ENCODE measurements at places on chromosomes 12 and 14.

DNA sequence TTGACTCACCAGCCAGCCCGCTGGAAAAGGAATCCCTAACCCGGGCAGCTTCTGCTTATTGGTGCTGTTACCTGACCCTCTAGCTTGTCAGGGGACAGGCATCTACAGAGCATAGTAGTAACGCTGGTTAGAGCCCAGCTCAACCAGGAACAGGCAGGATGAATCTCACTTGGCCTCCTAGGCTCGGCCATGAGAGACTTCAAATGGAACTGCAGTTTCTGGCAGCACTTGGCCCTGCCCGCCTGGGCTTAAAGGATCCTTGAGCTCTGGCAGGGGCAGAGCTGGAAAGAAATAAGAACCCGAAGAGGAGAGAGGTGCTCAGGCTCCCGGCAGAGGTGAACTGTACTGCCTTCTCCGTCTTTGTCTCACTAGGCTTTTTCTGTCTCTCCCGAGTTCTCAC is 2.3 kb upstream of the LHX5 start:
- DNase-seq = no peak

DNA sequence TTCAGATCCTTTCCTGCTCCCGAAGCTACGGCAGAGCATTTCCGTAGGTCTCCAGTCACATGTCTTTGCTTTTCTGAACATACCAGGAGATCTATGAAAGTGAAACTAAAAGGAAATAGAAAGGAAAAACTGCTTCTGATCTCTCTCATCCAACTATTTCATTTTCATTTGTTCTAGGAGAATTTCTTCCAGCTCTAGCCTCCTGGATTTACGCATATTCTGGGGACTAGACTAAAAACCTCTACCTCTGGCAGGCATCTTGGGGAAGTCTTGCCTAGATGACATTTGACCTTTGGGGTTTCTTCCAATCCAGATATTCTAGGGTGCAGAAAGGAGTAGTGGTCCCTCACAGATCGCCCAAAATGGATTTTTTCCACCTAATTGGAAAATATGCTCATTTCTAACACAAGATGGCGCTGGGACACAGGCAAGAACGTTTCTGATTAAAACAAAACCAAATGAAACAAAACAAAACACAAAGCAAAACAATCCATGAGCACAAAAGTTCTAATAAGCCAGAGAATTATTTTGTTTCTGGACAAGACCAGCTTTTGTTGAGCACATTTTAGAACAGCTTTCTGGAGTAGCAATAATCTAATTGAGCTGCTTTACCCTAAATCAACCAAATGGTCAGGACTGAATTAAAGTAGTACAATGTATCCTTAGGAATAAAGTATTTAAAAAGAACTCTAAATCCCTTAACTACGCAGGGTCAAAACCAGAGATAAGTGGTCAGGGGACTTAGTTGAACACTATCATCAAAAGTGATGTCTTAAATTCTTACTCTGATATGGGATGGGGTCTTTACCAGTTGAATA is 12.3 kb upstream of the PARP11 start:
- no peak for DNase-seq

GRCh38 chr12:89547101-89547500 is 21.3 kb upstream of the POC1B start:
- DNase-seq = no peak

- DNase-seq = no peak
Measured at GRCh38 chr12:132343294-132344004, 14.1 kb upstream of the GALNT9 start.

- no peak for DNase-seq
Measured at GRCh38 chr12:18828483-18828882, 90.6 kb downstream of the CAPZA3 start.

DNA sequence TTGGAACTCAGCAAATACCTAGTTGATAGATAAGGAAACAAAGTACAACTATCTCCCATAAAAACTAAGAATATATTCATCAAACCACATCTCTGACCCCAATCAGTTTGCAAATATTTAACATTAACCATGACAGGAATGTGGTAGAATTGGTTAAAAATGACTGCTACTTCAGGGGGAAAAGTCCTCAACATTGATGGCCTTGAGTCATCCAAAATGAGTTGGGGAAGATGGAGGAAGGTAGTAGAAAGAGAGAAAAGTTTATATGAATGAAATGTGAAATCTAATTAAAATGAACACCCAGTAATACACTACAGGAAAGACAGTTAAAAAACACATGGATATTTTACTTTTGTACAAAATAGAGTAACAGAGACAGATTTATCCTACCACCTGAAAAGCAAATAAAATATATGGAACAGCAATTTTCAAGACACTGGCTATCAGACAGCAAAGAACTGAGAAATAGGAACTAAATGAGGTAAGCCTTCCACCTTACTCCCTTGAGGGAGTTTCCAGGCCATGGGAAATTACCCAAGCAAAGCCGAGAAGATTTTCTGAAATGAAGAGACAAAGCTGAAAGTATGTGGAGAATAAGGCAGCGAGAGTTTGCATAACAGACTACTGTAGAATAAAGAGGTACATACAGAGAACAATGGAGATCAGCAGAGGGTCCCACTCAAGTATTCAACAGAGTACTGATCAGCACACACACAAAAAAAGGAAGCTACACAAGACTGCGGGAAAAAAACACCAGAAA is 49.6 kb downstream of the TC2N start:
- no peak for DNase-seq

DNA sequence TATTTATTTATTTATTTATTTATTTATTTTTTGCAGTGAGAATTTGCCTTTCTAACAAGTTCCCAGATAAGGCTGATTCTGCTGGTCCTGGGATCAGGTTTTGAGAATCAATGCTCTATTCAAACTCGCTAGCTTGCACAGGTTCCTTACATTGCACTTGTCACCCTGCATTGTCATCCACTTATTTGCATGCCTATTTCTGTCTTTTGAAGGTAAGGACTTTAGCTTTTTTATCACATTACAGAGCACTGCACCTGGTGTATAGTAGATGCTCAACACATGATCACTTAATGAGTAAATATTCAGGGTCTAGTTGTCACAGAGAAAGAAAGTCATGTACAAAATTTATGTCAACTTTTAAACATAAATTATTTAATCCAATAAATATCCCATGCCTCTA is 219.7 kb upstream of the BTG1 start:
- no peak for DNase-seq

DNA sequence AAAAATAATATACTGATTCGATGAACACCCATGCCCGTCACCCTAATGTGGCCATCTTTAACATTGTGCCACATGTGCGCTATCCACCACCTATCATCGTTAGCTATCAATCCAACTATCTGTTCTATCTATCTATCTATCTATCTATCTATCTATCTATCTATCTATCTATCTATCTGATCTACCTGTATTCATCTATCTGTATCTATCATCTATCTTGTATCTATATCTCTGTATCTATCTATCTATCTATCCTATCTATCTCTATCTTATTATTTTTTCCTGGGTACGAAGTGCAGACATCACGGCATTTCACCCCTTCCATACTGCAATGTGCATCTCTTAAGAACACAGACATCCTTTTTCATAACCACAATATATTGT is 106.7 kb downstream of the PTPN11 start:
- no peak for DNase-seq

DNA sequence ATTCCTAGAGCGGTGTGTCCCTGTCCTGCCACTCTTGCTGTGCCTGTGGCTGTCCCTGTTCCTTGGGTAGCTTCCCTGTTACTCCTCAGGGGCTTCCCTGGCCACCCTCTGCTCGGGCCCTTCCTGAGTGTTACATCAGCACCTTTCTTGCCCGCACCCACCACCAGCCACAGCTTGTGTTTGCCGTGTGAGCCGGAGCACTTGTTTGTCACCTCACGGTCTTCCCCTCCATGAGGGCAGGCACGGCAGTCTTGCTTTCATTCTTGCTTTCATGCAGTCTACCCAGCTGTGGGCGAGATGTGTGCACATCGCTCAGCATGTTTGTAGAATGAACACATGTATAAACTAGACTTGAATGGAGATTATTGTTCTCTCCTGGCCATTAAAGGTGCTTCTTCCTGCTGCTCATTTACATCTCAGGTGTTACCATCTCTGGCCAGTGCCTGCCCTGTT is 42.0 kb downstream of the TRAF3 start:
- DNase-seq = no peak

DNA sequence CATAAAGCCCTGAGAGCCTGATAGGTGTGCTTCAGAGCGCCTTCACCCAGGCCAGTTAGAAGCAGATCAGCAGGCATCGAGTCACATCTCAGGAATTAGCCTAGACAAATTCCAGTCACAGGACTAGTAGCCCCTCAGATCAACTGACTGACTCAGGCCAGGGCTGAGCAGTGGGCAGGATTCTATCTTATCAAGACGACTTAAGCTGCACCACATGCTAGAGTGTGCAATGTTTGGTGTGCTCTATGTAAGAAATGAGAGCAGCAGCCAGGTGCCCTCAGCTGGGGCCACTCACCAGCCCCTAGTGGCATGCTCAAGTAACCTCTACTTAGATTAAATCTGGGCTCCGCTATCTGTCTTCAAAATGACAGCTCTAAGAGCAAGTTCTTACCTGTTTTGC is 19.7 kb upstream of the NGB start:
- DNase-seq = no peak

- DNase-seq = no peak
Measured at GRCh38 chr12:101743724-101744472, 4.6 kb upstream of the SYCP3 start.

DNA sequence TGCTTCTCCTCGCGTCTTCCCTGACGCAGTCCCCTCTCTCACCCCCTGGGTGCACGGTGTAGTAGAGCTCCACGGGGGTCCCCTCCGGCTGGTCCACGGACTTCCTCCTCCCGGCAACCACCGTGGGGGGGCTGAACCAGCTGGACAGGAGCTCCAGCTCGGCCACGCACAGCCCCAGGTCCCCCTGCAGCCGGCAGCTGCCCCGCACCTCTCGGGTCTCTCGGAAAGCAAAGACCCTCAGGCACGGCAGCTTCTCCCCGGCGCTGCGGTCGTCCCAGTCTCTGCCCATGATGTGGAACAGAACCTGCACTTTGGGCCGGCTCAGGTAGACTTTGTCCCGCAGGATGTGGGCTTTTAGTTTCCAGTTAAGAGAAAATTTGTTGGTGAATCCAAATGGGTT is 203.8 kb downstream of the TMEM132D start:
- DNase-seq = no peak

Data from C1 segment of cervical spinal cord (tissue), 14 donors.